Mammary epithelial cell (primary cell): ENCODE measurements at places on chromosomes 11 and 22. TPM values are rescaled to one million over a fixed set of nuclear protein-coding genes. Genes with fewer than 3 reads are reported as not detected.

GRCh38 chr11:6251120-6251733, 8.4 kb upstream of the CCKBR start:
- DNase-seq: peak; percentile 56

- DNase-seq: no peak
Observed at GRCh38 chr11:30868626-30869081, 282.5 kb upstream of the MPPED2 start.

Gene GRM5
- under 0.01 TPM for total RNA-seq

- DNase-seq: no peak
Observed at GRCh38 chr11:132139181-132139580, 768.8 kb downstream of the NTM start.

DNA sequence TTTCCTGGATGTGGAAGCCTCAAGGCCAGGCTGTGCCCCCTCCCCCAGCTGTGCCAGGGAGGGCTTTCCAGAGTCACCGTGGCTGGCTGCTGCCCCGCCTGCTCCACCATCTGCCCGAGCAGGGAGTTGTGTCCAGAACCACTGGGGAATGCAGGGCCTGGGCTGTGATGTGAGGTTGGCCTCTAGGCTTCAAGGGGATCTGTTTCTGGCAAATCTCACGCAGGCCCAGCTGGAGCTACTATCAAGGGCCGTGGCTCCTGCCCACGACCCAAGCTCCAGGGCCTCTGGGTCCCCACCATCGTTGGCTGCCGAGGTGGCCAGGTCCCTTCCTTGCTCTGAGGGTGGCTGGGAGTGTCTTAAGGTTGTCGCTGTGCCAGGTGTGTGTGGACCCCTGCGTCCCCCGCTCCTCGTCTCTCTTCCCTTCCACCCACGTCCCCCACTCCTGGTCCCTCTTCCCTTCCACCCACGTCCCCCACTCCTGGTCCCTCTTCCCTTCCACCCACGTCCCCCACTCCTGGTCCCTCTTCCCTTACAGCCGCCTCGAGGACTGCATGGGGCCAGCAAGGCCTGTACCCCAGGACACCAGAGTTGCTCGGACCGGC, 6.1 kb downstream of the BRSK2 start:
- DNase-seq: no peak

GRCh38 chr11:134120921-134121526, 52.2 kb downstream of the JAM3 start:
- peak; percentile 51 for DNase-seq

GRCh38 chr11:86818462-86819192, 18.3 kb downstream of the PRSS23 start:
- DNase-seq: peak; percentile 50
